Muscle of leg (tissue), 16 donors: ENCODE measurements at places on chromosomes 11 and 22. TPM values are rescaled to one million over a fixed set of nuclear protein-coding genes. Genes with fewer than 3 reads are reported as not detected.

Gene LRRC55
- 0.31 TPM for total RNA-seq

Gene USP47
- 74.4 TPM for total RNA-seq

DNA sequence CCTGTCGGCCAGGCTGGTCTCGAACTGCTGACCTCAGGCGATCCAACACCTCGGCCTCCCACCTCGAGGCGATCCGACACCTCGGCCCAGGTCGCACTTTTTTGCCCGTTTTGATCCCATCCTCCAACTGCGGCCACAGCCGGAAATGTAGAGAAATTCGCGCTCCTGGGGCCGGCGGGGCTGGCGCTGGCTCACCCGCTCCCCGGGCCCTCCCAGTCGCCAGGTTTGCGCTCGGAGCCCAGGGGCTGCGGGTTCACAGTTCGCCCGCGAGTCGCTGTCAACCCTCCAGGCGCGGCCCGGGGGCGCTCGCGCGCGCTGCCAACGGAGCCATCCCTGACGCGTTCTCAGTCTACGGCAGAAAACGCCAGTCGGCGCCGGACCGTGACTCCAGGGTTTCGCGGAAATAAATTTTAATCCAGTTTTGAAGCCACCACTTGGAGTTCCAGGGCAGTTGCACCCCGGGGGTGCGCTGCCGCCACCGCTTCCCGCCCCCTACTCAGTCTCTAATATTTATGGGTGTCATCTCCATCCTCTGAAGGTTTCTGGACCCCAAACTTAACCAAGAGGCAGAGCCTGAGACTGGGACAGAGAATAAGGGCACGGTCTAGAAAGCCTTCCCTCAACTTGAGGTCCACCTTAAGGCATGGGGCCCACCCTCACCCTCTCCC is 1.5 kb upstream of the KLHDC7B start:
- peak overlapping the region; percentile 51 for H3K27ac ChIP-seq
- H3K4me1 ChIP-seq, result peaks cover 13% of the 10 kb centered on the region
- peaks cover 69% of the 10 kb centered on the region for H3K27me3 ChIP-seq
- DNase-seq, result peak; percentile 50
- no peaks in the 10 kb centered on the region for H3K36me3 ChIP-seq
- no peak overlapping the region for H3K4me3 ChIP-seq

DNA sequence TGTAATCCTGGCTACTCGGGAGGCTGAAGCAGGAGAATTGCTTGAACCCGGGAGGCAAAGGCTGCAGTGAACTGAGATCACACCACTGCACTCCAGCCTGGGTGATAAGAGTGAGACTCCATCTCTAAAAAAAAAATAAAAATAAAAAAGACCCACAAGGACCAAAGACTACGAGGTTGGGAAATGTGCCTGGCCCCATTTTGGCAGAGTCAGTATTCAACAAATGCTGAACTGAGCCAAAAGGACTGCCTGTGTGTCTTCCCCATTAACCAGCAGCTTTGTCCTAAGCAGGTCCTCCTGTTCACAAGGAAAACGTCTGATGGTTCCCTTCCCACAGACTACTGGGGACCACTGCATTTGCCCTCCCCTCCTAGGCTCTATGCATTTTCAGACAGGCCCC is 27.6 kb downstream of the ADORA2A start:
- H3K36me3 ChIP-seq, result no peaks in the 10 kb centered on the region
- H3K27me3 ChIP-seq, result no peaks in the 10 kb centered on the region
- H3K27ac ChIP-seq, result no peak overlapping the region
- peaks cover 21% of the 10 kb centered on the region for H3K4me1 ChIP-seq
- DNase-seq, result peak; percentile 30
- H3K4me3 ChIP-seq, result no peak overlapping the region

GRCh38 chr11:73284106-73284505 is 12.0 kb downstream of the P2RY6 start:
- H3K27me3 ChIP-seq, result no peaks in the 10 kb centered on the region
- no peaks in the 10 kb centered on the region for H3K36me3 ChIP-seq
- no peak overlapping the region for H3K4me3 ChIP-seq
- no peak overlapping the region for H3K27ac ChIP-seq

Gene GP1BB
- 13.7 TPM for total RNA-seq

GRCh38 chr11:124891373-124891861 is 6.2 kb downstream of the ROBO4 start:
- peak; percentile 58 for DNase-seq
- H3K4me3 ChIP-seq, result no peak overlapping the region
- peaks cover 2% of the 10 kb centered on the region for H3K27me3 ChIP-seq
- H3K4me1 ChIP-seq, result peaks cover 68% of the 10 kb centered on the region
- H3K27ac ChIP-seq, result peak overlapping the region; percentile 10

- H3K4me3 ChIP-seq, result no peak overlapping the region
- H3K36me3 ChIP-seq, result no peaks in the 10 kb centered on the region
- H3K27ac ChIP-seq, result no peak overlapping the region
- no peak for DNase-seq
- no peaks in the 10 kb centered on the region for H3K27me3 ChIP-seq
These were observed 31.9 kb upstream of the PSMA1 start for GRCh38 chr11:14552089-14552488.

Gene RAB39A
- 0.58 TPM for total RNA-seq

DNA sequence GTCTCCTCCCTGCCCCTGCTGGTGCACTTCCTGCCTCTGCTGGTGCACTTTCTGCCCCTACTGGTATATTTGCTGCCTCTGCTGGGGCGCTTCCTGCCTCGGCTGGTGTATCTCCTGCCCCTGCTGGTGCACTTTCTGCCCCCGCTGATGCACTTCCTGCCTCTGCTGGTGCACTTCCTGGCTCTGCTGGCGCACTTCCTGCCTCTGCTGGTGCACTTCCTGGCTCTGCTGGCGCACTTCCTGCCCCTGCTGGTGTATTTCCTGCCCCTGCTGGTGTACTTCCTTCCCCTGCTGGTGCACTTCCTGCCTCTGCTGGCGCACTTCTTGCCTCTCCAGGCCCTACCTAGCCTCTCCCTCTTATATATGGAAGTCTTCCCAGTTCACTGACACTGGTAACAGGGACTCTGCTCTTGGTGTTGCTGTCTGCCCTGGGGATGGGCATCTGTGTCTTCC is 10.1 kb downstream of the MTFP1 start:
- DNase-seq, result no peak
- H3K36me3 ChIP-seq, result no peaks in the 10 kb centered on the region

Gene B4GALNT4
- 14.4 TPM for total RNA-seq

DNA sequence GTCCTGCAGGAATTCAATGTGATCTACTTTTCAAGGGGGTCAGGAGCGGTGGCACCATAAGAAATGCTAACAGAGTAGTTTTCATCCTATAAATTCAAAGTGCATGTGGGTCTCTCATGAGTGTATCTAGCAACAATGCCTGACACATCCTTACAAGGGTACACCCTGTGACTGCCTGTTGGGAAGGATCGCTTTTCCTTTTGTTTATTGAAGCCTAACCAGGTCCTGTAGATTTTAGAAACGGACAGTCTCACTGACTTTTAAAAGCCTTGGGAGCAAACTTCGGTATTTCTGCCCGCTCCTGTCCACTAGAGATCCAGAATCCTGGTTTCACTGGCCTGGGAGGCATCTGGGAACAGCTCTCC is 102.4 kb downstream of the MICAL2 start:
- peaks cover 17% of the 10 kb centered on the region for H3K4me1 ChIP-seq
- no peak for DNase-seq
- no peak overlapping the region for H3K4me3 ChIP-seq
- H3K27me3 ChIP-seq, result no peaks in the 10 kb centered on the region
- H3K27ac ChIP-seq, result no peak overlapping the region

Gene CHRDL2
- 0.49 TPM for total RNA-seq

GRCh38 chr11:96109331-96110030 is 185.6 kb upstream of the MTMR2 start:
- H3K4me1 ChIP-seq, result peaks cover 3% of the 10 kb centered on the region
- no peaks in the 10 kb centered on the region for H3K27me3 ChIP-seq
- no peak overlapping the region for H3K27ac ChIP-seq
- no peak overlapping the region for H3K4me3 ChIP-seq
- no peak for DNase-seq

Gene CARD18
- total RNA-seq, result 0.13 TPM

Gene SLC22A6
- not detected for total RNA-seq

Gene CBX7
- total RNA-seq, result 2.7 TPM

Gene P2RY6
- total RNA-seq, result 0.53 TPM

DNA sequence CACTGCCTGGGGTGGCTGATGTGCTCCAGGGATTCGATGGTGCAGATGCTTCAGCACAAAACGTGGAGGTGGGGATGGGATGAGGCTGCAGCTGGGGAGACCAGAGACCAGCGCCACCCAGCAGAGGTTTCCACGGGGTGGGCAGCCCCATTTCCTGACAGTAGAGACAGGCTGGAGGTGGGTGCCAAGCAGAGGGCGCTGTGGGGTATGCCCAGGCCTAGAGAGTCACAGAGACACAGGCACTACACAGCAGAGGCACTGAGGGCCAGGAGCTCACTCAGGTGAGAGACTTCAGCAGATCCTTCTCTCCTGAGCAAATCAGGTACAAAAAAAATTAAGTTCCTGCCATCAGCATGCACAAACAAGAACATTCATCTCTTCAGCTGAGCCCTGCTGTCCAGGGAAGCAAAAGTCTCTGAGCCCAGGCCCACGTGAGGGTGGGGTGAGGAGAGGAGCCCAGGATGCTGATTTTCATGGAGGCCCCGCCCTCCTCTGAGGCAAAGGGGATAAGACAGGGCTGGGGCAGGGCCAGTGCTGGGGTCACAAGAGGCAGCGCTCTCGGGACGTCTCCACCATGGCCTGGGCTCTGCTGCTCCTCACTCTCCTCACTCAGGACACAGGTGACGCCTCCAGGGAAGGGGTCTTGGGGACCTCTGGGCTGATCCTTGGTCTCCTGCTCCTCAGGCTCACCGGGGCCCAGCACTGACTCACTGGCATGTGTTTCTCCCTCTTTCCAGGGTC is 53.1 kb downstream of the GGTLC2 start:
- H3K4me3 ChIP-seq, result no peak overlapping the region
- H3K27ac ChIP-seq, result no peak overlapping the region
- H3K36me3 ChIP-seq, result no peaks in the 10 kb centered on the region
- no peak for DNase-seq
- no peaks in the 10 kb centered on the region for H3K4me1 ChIP-seq

Gene THRSP
- total RNA-seq, result 0.13 TPM

DNA sequence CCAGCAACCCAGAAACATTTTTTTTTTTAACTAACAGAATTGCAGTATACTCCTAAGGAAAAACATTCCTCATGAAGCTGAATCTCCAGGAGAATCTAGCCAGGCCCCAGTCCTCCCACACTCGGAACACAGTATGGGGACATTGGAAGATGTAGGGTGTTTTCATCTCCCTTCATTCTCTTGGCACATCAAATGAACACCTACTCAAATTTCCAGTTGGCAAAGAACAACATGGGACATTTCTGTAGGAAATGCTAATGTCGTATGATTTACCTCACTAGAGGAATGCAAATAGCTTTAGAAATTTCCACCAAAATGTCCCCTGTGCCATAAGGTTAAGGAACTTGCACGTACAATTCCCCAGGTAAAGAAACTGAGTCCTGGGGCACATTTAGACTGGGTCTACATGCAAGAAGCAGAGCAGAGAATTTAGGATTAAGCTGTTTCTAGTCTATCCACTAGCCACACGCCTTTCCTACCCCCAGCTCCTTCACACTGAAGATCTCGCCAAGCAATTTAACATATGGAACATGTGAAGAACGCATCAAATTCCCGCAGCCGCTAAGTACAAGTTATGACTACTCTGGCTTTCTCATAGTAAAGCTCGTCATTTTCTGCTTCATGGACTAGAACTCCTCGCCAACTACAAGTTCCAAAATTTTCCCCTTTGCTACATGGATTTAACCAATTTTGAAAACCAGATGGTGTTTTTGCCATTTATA is 2.9 kb upstream of the CADM1 start:
- H3K4me3 ChIP-seq, result no peak overlapping the region
- peaks cover 22% of the 10 kb centered on the region for H3K4me1 ChIP-seq
- no peaks in the 10 kb centered on the region for H3K36me3 ChIP-seq

DNA sequence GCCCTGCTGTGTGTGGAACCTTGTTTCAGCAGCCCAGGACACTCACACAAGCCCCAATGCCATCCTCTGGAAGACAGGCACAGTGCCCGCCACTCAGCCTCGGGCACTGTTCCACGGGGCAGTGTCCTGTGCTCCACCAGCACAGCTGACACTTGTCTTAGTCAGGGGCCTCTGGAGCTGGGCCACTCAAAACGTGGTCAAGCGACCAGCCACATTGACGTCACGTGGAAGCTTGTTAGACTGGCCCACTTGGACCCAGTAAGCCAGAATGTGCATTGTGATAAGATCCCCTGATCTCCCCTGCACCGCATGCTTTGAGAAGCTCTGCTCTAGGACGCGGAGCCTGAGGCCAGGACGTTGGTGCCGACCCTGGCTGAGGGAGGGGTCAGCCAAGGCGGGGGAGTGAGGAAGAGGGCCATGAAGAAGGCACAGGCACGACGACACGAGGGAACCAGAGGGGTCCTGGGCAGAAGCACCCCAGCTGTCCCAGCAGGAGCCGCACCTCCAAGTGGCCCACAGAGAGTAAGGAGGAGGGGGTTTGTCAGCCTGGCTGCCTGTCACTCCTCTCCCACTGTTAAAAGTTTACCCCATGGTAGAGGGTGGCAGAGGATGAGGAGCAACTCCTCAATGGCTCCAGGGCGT is 64.6 kb downstream of the LINC01488 start:
- H3K27ac ChIP-seq, result no peak overlapping the region
- peaks cover 2% of the 10 kb centered on the region for H3K27me3 ChIP-seq
- no peaks in the 10 kb centered on the region for H3K36me3 ChIP-seq
- H3K4me3 ChIP-seq, result no peak overlapping the region

DNA sequence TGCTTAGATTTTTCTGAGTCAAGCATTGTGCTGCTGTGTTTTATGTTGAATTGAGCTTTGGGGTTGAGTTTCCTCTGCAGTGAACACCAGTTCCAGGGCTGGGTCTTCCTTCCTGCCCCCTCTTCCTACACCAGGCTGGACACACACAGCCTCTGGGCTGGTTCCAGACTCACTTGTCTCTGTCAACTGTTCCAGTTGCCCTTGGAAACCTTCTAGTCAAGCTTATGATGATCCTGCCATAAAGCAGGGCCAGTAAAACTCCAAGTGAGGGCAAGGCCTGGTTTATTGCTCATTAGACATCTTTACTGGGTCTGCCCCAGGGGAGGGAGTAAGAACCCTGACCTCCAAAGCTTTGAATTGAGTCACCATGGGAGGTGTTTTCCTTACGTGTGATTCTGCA is 61.1 kb downstream of the KIAA1671 start:
- H3K4me3 ChIP-seq, result no peak overlapping the region
- H3K4me1 ChIP-seq, result peaks cover 4% of the 10 kb centered on the region
- DNase-seq, result peak; percentile 56
- no peaks in the 10 kb centered on the region for H3K36me3 ChIP-seq
- no peaks in the 10 kb centered on the region for H3K27me3 ChIP-seq

- H3K27ac ChIP-seq, result no peak overlapping the region
- no peaks in the 10 kb centered on the region for H3K36me3 ChIP-seq
- H3K4me3 ChIP-seq, result no peak overlapping the region
- no peak for DNase-seq
- no peaks in the 10 kb centered on the region for H3K4me1 ChIP-seq
- H3K27me3 ChIP-seq, result no peaks in the 10 kb centered on the region
These were observed 71.4 kb downstream of the GAB4 start for GRCh38 chr22:16936625-16937024.

DNA sequence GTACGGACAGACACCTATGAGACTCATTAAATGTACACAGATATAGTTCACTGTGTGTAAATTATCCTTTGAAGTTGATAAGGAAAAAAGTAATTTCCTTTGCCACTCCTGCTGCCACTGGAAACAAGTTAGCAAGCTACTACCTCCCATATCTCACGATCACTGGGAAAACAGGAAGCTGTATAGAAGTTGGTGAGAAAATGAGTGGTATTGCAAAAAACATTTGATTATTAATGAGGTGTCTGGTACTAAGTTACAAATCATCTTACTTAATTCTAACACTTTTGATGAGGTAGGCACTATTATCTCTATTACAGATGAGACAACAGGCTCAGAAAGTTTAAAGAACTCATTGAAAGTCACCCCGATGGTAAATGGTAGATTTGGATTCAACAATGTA is 68.5 kb downstream of the GAB2 start:
- peaks cover 28% of the 10 kb centered on the region for H3K4me1 ChIP-seq
- H3K4me3 ChIP-seq, result no peak overlapping the region
- H3K36me3 ChIP-seq, result no peaks in the 10 kb centered on the region
- no peak for DNase-seq
- H3K27ac ChIP-seq, result peak overlapping the region; percentile 91
- no peaks in the 10 kb centered on the region for H3K27me3 ChIP-seq

Gene CRYBB2
- total RNA-seq, result 0.09 TPM
